ENCODE measurements at places on chromosomes 6 and 20.

GRCh38 chr6:80607811-80608391 is 501.4 kb downstream of the BCKDHB start:
- DNase-seq: no peak

- peak; percentile 23 for DNase-seq
These were observed 170.2 kb downstream of the PREX1 start for GRCh38 chr20:48657426-48658197.

GRCh38 chr20:4195499-4195898 is 180.1 kb upstream of the RNF24 start:
- no peak for DNase-seq

DNA sequence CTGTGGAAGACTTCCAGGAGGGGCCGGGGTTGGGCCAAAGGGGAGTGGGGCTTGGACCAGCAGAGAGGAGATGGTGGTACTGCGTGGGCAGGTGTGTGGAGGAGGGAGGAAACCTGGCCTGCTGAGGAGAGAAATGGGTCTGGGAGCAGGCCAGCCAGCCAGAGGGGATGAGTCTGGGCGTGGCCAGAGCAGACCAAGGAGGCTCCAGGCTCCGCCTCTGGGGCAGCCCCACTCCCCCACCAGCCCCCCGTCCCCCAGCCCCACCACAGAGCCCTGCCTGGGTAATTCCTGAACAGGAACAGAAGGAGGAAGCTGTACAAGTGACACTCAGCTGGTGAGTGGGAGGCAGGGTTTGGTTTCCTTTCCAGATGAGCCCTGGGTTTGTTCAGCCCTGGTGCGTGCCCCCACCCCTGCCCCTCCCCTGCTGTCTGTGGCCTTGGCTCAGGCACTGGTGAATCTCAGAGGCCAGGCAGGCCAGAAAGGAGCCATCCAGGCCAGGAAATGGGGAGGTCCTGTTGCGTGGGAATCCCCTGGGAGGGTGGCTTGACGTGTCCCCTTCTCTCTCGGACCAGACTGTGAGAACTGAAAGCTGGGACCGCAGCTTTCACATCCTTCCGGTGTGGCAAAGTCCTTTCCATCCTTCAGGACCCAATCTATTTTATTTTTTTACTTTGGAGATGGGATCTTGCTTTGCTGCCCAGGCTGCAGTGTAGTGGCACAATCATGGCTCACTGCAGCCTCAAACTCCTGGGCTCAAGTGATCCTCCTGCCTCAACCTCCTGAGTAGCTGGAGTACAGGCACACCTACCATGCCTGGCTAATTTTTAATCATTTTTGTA is 9.4 kb upstream of the SRC start:
- DNase-seq: no peak

- no peak for DNase-seq
These were observed 224.9 kb downstream of the IBTK start for GRCh38 chr6:82022614-82023129.

- no peak for DNase-seq
These were observed 52.3 kb upstream of the IFNGR1 start for GRCh38 chr6:137271245-137272183.

- no peak for DNase-seq
These were observed 4.8 kb downstream of the TGM6 start for GRCh38 chr20:2385496-2385895.

DNA sequence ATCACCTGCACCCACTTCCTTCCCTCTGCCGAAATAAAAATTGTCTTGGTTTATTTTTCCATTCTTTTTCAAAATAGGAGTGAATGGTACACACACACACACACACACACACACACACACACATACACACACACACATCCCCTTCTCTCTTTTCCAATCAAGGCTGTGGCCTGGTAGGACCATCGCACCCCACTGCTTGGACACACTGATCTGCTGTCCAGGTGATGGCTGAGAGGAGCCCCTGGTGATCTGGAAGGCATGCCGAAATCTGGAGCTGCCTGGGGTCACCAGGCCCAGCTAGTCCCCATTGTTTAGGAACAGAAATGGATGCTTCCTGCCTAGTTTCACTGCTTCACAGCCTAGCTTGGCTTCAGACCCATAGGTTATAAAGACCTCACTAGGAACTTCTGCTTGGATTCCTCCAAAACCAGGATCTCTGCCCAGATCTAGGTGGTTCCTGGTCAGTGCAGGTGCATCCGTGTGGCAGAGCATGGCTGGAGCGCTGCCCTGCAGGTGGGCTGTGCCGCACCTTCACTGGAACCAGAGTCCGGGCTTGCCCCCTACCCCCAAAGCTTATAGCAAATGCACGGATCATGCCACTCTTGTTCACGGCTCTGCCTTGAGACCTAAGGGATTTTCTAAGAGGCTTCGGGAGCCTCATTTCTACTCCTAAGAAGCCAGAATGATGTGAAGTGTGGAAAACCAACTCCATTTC is 42.9 kb upstream of the DACT2 start:
- DNase-seq: no peak

DNA sequence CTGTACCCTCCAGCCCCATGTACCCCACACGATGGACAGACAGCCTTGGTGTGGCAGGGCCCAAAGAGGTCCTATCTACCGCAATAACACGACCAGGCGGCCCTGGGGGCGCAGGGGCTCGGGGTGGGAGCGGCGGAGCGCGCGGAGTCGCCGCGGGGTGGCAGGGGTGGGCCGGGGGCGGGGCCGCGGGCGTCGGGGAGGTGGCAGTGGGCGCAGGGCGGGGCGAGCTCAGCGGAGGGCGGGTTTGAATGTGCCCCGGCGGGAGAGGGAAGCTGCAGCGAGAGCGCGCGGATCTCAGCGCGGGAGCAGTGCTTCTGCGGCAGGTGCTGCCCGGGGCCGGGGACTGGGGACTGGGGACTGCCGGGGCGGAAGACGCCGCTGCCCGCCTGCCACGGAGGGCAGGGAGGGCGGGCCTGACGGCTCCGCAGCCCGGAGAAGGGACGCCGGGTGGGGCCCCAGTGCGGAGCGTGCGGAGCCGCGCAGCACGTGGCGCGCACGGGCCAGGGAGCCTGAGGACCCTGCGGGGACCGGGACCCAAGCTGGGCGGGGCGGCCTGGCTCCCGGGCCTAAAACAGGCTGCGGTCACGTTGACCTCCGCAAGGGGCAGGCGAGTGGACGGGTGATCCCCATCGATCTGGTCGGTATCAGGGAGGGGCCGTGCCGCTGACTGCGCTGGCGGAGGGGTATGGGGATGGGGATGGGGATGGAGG is at the start of gene SLC29A1:
TSS of gene SLC29A1 (plus strand) at position 277 of the 710 bp plus-strand sequence. CDS start 3,719 bp downstream, outside the sequence.
- DNase-seq: peak; percentile 56

DNA sequence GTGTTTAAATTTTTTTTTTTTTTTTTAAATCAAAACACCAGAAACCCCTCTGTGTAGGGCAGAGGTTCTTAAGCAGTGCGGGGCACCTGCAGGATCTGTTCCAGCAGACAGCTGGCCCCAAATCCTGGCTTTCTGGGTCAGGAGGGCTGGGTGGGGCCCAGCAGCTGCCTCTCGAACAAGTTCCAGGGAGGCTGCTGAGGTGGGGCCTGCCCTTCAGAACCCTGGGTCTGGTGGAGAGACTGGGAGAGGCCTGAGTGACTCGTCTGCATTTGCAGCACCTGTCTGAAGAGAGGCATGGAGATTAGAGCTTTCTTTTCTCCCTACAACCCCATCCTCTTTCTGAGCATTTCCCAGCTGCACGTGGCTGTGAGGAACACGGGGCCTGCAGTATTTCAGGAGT is 8.4 kb downstream of the PSMG4 start:
- no peak for DNase-seq

GRCh38 chr6:109428889-109429477 is 11.4 kb downstream of the PPIL6 start:
- no peak for DNase-seq

GRCh38 chr6:87071683-87072082 is 23.2 kb downstream of the CGA start:
- DNase-seq: no peak

DNA sequence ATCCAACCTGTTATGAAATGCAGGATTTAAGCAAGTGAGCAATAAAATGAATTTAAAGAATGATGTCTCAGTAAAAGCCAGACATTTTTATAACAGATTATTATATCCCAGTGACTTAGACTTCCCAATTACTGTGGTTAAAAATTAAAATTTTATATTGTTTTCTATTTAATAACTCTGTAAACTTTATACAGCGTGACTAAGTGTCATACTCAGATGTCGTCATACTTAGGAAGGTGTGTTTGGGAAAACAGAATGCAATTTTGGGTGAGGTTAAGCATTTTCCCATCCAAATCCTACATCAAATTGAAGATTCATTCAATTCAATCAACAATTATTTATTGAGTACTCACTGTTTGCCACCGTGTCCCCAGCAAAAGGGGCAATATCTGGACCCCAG is 31.4 kb upstream of the FRMD1 start:
- no peak for DNase-seq

DNA sequence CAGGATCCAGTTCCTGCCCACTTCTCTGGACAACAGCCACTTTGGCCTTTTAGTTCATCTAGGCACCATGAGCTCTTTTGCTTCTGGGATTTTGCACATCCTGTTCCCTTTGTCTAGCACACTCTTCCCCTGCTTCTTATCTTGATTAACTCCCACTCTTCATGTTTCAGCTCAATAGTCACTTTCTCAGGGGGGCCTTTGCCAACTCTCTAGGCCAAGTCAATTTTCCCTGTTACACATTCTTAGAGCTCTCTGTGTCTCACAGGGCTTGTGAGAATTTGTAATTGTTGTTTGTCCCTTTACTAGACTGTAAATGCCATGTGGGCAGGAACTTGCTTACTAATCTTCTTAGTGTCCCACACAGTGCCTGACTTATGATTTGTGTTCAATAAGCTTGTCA is 58.1 kb upstream of the EPB41L1 start:
- no peak for DNase-seq

GRCh38 chr20:53425481-53425880 is 168.2 kb downstream of the ZNF217 start:
- no peak for DNase-seq

- DNase-seq: no peak
These were observed 28.1 kb upstream of the RALGAPA2 start for GRCh38 chr20:20740541-20740940.

DNA sequence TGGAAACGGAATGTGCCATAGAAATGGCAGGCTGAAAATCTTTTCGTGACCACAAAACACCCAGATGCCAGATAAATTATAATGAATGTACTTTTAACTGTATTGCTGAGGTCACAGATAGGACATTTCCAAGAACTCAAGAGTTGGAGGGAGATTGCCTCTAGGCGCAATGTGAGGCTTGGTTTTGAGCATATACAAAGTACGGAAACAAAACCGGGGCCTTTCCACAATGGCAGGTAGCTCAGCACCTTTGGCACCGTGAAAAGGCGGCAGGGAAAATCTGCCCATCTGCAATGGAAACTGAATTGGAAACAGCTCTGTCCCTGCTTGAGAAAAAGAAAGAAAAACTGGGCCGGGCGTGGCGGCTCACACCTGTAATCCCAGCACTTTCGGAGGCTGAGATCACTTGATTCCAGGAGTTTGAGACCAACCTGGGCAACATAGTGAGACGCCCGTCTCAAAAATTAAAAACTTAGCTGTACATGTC is 10.5 kb upstream of the C20orf144 start:
- DNase-seq: no peak

- no peak for DNase-seq
These were observed 149.9 kb upstream of the SMLR1 start for GRCh38 chr6:130677312-130677711.

DNA sequence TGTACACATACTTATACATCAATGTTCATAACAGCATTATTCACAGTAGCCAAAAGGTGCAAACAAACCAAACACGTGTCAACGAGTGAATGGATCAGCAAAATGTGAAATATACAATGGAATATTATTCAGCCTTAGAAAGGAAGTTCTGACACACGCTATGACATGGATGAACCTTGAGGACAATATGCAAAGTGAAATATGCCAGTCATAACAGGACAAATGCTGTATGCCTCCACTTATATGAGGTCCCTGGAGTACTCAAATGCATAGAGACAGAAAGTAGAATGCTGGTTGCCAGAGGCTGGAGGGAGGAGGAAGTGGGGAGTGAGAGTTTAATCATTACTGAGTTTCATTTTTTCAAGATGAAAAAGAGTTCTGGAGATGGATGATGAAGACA is 37.8 kb upstream of the IGF2R start:
- no peak for DNase-seq

DNA sequence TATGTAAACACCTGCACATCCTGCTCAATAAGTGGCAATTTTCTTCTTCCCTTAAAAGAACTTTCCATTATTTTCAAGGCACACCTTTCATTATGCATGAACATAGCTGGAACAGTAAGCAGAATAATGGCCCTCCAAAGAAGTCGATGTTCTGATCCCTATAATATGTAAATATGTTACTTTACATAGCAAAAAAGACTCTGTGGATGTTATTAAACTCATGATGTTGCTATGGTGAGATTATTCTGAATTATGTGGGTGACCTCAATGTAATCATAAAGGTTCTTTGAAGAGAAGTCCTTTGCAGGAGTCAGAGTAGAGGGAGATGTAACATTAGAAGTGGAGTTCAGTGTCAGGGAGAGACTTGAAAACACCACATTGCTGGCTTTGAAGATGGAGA is 299.9 kb upstream of the PLN start:
- no peak for DNase-seq

DNA sequence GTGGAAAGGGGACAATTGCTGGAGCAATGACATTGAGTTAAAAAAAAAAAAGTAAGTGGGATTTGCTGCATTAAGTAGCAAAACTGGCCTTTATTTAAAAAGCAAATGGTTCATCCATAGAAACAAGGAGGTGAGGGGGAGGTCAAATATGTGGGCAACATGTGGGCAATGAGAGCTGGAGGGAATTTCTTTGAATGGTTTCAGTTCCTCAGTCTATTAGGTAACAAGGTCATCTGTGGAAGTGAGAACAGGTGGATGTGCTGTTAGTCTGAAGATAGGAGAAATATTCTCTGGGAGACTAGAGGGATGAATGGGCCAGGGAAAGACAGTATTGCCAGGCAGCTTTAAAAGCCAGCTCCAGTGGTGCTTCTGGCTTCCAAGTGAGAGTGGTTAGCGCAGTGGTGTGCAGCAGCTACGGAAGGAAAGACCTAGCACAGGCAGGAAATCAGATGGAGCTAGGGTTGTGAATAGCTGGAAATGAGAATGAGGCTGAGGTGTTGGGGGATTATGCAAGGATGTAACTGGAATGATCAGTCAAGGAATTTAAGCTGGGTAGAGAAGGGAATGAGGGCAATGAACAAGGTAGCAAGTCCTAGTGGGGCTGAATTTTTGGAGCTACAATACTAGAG is 727.6 kb downstream of the PTPRT start:
- DNase-seq: no peak

DNA sequence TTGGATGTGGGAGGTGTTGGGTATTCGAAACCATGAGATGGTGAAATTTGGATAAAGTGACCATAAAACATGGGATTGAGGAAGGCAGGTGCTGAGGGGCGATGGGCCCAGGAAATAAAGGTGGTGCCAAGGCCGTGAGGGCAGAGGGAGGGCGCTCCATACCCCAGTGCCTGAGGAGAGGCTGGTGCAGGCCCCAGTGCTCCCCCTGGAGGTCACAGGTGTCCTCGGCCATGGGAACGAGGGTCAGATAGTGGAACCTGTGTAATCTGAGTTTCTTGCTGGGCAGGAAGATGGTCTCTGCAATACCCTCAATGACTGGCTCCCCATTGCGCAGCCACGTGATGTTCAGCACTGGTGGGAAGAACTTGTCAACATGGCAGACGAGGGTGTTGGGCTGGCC is 16.2 kb downstream of the HLA-DPB1 start:
- DNase-seq: no peak

- no peak for DNase-seq
These were observed 46.1 kb downstream of the ME1 start for GRCh38 chr6:83384751-83385150.

GRCh38 chr6:166201878-166202277 is 34.2 kb upstream of the TBXT start:
- no peak for DNase-seq

GRCh38 chr20:10427060-10427692 is 6.8 kb downstream of the MKKS start:
- no peak for DNase-seq

Measured in stimulated activated CD4-positive, alpha-beta T cell treated with anti-CD3 and anti-CD28 coated beads, Interleukin-1b, Interleukin-23, amount 100 ng/mL, for 1 hour (primary cell).